ENCODE measurements at places on chromosomes 16 and 17.

- DNase-seq: no peak
Observed at GRCh38 chr16:25689137-25689836, 2.5 kb upstream of the HS3ST4 start.

DNA sequence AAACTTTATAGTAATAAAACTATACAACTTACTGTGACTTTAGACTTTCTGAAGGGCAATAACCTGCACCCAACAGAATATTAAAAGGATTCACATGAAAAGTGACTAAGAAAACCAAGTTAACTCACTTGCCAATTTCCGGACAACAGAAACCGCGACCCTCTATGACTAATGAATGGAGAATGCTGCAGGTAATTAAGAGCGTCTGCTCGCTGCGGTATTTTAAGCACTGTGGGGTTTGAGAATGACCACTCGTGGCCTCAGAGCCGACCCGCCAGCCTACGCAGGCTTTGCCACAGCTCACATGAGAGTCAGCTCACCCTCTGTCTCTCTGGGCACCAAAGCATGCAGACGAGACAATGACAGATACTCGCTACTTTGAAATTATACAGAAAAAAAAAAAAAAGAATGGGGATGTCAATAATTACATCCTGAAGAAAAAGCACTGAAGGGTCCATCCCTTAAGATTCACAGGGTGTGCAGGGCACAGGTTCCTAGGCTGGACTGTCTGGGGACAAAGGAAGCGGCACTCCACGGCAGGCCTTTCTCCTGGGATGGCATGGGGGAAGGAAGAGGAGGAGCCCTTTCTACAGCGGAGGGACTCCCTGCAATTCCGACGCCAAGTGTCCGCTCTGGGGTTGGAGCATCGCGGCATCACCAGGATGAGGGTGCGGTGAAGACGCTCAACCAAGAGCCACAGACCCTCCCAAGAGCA is 35.0 kb downstream of the ZCCHC14 start:
- no peak for DNase-seq

GRCh38 chr17:75317671-75318070 is 28.4 kb upstream of the SLC25A19 start:
- no peak for DNase-seq

GRCh38 chr17:36068524-36068923 is 4.5 kb downstream of the CCL18 start:
- no peak for DNase-seq

All from brain pericyte (primary cell).